Stimulated activated CD4-positive, alpha-beta T cell treated with anti-CD3 and anti-CD28 coated beads, Interleukin-2, amount 100 ng/mL, for 24 hours (primary cell): ENCODE measurements at places on chromosomes 5 and 9.

- DNase-seq: no peak
These were observed 4.8 kb upstream of the VLDLR start for GRCh38 chr9:2616692-2617377.

DNA sequence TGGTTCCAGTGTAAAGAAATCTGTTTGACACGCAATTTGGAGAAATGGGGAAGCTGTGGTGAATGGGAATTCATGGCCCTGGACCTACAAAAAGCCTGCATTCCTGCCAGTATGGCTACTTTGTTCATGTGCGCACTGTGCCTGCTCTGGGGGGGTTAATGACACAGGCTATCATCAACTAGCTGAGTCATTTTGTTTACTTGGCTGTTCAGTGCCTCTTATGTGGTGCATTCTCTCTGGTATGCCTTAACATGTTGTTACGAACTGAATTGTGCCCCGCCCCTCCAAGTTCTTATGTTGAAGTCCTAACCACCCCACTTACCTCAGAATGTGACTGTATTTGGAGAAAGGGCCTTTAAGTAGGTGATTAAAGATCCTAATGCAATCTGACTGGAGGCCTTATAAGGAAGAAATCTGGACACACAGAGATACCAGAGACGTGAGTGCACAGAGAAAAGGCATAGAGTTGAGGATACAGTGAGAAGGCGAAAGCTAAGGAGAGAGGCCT, 20.4 kb upstream of the UBAP1 start:
- no peak for DNase-seq

DNA sequence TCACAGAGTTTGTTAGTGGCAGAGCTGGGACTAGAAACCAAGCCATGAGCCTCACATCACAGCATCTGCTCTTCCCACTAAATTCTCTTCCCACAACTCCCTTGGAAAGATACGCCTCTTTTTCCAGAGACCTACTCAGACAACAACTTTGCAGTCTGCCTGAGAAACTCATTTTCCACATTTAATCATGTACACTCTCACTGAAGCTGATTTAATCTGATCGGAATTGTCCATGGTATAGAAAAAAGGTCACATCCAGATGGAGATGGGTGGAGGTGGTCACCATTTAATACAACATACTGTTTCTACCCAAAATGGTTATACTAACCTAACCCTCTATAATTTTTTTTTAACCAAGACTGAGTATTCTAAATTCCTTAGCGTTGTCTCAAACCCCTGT, 366.2 kb downstream of the ENC1 start:
- no peak for DNase-seq

DNA sequence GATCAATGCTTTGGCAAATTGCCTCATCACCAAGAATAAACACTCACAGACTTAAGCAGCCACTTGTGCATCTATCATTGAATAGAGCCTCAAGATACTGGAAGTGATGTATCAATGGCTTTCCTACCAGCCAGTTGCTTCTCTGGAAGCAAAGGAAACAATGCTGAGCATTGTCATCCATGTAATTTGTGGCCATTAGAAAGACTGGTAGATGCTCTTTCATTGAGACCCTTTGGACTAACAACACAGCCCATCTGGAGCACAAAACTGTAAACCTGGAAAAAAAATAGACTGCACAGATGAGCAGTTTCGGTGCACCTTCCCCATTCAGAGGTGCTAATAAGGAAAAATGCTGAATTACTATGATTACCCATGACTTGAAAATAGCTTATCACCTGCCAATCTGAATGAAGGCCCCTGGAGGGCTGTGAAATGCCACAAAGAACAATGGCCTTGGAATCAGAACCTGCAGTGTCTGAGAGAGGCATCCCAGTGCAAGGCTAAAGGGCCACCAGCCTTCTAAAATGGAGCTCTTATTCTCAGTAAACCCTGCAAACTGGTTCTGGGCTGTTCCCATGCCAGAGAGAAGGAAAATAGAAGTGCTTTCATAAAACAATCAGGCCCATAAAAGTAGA, 127.5 kb downstream of the RFK start:
- DNase-seq: no peak

- no peak for DNase-seq
These were observed 13.3 kb downstream of the ANXA6 start for GRCh38 chr5:151144275-151144674.

GRCh38 chr5:122322801-122323548, 10.9 kb downstream of the SNCAIP start:
- DNase-seq: no peak
